T-helper 2 cell (primary cell): ENCODE measurements at places on chromosomes 12 and 14.
A peak's percentile ranks its signal among the peaks of the same experiment; 100 is the strongest.

- no peak for DNase-seq
Observed at GRCh38 chr12:129984106-129984505, 80.3 kb upstream of the TMEM132D start.

GRCh38 chr12:82694970-82695369 lies 8.3 kb downstream of the TMTC2 start:
- DNase-seq: no peak

- peak; percentile 38 for DNase-seq
Observed at GRCh38 chr14:68229423-68230100, 410.0 kb downstream of the RAD51B start.

DNA sequence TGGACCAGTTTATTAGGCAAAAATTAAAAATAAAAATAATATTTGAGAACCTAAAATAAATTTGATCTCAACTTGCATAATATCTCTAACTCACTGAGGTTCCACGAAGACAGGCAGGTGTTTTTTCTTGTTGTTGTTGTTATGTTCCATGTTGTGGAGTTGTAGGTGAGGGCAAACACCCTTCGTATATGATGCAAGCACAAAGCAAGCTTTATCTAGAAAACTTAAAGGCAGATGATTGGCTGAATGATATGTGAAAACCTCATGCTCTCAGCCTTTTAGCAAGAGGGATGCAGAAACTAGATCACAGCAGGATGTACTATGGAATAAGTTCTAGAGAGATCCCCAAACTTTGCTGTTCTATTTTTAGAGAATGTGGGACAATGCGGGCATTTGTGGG lies 502.7 kb downstream of the ETNK1 start:
- no peak for DNase-seq

DNA sequence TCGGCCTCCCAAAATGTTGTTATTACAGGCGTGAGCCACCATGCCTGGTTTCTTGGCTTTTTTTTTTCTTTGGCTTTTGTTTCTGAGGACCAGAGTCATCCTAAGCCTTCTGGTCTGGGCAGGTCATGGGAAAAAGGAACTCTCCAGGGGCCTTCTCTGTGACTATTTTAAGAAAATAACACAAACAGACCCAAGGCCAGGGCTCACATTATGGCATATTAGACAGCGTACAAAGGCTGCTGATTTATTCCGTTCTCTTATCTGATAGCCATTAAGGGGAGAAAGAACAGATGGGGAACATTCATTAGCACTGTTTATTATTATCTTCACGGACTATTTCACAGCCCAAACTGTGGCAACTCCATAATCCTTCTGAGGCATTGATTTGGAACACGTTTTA lies 28.8 kb upstream of the MANSC4 start:
- DNase-seq: no peak

DNA sequence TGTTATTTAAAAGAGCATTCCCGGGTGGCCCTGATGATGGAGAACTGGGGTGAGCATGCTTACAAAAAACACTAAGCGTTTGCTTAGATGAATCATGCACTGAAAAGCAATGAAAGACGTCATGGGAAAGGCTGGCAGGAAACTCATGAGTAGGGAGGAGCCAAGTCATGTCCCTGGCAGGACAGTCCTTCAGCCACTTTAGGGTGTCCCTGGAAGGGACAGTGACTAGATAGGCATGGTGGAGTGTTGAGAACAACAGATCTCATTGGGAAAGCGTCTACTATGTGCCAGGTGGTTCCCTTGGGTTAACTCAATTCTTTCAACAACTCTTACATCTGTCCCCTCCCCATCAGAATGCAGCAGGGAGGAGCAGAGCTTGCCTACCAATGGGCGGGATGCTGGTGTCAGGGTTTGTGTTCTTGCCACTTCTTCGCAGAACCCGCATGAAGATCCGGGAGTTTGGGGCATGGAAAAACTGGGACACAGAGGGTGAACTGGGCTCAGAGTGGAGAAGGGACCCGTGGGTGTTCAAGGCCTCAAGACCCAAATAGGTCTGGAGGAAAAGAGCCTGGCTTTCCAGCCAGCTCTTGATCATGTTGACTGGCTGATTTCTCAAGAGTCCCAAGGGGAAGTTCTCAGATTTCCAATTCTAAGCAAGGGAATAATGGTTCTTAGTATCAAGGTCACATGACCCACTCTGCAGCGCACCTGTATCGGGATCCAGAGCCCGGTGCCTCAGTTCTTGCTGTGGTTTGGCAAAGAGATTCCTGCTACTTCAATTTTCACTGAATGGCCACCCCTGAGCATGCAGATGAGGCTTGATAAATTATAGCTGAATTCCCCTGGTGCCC lies 653.9 kb upstream of the TBX3 start:
- DNase-seq: no peak

DNA sequence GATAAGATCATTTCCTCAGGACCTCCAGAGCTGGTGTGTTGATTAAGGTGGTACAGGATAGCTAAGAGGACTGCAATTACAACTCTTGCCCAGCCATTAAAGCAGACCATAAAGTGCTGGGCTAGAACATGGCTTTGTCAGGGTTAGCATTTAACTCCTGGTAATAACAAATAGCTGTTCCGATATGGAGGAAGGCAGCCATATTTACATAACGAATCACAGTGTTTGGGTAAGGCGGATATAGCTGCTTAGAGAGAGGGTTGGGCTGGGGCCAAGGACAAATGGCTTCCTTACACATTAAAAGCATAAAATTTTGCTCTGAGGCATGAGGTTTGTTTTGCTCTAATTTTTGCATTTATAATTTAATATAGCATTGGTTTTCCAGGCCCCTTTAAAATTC lies 297.7 kb upstream of the DDHD1 start:
- DNase-seq: no peak

DNA sequence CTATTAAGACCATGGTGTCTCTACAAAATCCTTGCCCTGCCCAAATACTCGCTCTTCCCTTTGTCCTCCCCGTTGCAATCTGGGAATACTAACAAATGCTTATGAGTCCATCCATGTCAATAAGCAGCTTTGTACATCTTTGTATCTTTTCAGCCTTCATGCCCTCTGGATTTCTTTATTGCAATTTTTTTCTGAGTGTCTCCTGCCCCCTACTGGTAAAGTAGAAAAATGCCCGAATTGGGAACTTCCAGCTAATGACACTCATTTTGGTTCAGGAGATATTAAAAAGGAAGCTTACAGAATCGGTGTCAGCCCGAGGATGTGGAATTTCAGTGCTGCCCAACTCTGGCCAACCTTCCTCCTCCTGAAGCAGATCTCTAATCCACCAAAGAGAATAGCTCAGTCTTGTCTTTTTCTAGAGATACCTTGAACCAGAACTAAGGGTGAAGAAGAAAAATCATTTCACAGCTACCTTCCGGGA lies 46.0 kb downstream of the SH2B3 start:
- no peak for DNase-seq

- DNase-seq: no peak
Observed at GRCh38 chr12:71935594-71935993, 3.1 kb upstream of the TPH2 start.

DNA sequence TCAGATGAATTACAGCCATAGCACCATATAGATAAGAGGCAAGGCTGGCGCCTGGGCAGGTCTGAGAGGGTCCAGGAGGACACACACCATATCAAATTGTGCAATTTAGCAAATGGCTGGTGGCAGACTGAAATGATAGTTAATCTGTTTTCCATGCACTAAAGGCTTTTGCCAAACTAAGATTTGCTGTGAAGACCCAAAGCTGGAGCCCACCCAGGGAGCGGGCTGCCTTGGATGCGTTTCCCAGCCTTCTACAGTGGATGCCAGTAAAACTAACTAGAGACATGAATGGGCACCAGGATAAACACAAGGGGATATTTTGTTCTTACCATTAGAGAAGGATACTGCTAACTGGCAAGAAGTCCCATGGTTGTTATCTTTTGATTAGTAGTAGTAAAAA lies 475.1 kb downstream of the DPF3 start:
- no peak for DNase-seq

- DNase-seq: no peak
Observed at GRCh38 chr12:23534196-23534595, 415.3 kb downstream of the SOX5 start.

DNA sequence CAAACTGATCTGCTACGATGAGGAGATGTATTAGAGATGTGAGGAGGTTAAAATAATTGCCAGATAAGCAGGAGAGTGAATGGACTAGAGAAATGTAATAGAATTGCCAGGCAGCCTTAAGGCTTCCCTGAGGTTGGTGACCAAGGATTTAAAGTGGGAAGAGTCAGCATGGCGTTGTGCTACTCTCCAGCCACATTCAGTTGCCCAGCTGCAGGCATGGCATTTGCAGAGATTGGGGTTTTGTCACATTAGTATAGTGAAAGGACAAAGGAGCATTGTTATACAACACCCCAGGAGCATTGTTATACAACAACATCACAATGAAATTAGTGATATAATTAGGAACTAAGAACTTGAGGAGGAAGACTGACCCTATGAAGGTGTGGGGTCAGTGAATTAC lies 31.7 kb downstream of the MARK3 start:
- DNase-seq: no peak

- peak; percentile 18 for DNase-seq
Observed at GRCh38 chr14:88233915-88234314, 89.2 kb downstream of the KCNK10 start.

DNA sequence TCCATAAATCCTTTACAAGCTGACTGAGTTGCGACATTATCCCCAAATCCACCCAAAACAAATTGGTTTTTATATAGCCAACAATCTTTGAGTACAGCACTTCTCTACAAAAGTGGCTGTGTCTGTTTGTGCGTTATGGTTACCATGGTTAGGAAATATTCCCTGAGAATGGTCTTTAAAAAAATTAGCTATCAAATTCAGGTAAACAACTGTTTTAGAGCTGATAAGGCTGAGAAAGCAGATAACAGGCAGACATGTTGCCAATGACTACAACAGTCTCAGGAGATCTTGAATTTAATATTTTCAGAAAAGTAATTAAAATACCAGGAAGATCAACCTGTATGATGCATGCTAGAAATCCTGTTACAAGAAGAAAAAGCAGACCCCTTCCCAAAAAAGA lies 248.0 kb downstream of the RASSF9 start:
- DNase-seq: no peak

GRCh38 chr14:36818246-36818645 lies 156.6 kb downstream of the PAX9 start:
- DNase-seq: no peak

- DNase-seq: no peak
Observed at GRCh38 chr12:106025129-106025528, 113.6 kb downstream of the NUAK1 start.

GRCh38 chr14:25406818-25407217 lies 356.9 kb upstream of the STXBP6 start:
- no peak for DNase-seq

- DNase-seq: peak; percentile 23
Observed at GRCh38 chr14:93115821-93116675, at the start of gene ITPK1. ITPK1 (minus strand) TSS chr14:93115925; CDS start chr14:93115163, 762 bp downstream.

- no peak for DNase-seq
Observed at GRCh38 chr14:75673345-75674035, 12.4 kb downstream of the TTLL5 start.

GRCh38 chr12:68866950-68867349 lies 59.0 kb downstream of the MDM2 start:
- DNase-seq: no peak

DNA sequence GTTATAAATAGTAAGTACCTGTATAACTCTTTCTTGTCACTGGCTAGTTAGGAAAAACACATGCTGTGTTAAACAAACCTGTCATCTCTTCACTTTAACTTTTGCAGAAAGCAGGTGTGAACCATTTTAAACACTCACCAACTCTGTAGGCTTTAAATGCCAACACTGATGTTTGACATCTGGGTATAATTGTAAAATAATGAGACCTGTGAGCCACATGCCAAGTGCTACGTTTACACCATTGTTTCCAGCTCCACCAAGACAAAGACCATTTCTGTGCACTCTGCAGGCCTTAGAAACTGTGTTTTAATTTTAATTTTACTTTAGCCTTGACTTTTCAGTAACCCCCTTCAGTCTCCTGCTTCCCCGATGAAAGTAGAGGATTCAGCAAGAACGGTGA lies 11.0 kb downstream of the TPH2 start:
- no peak for DNase-seq

DNA sequence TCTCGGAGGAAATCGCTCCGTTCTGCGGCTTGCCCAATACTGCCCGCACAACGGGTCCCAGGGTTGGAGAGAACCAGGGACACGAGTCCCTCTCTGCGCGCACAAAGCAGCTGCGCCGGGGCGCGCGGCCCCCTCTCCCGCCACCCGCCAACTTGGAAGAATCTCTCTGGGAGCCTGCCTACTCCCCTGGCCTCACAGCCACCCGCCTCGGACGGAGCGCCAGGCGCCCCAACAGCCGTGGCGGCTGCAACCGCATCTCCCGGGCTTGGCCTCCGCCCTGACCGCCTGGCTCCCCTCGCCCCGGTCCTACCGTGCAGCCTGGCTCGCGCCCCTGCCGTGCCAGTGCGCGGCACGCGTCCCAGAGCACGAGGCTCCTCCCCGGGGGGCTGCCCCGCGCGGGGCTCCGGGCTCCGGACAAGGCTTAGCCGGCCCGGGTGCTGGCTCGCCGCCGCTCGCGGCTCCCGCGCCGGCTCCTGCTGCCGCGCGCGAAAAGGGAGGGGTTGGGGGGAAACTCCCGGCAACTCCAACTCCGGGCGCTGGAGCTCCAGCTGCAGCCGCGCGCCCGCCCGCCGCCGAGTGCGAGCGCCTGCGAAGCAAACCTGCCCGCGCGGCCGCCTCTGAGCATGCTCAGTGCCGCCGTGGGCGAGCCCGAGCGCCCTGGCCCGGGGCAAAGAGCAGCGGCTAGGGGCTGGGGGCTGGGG lies at the start of gene STXBP6:
Gene STXBP6, minus strand, starts transcription at position 580 of the 701 bp plus-strand sequence. CDS start 75,329 bp downstream, outside the sequence.
- DNase-seq: no peak

DNA sequence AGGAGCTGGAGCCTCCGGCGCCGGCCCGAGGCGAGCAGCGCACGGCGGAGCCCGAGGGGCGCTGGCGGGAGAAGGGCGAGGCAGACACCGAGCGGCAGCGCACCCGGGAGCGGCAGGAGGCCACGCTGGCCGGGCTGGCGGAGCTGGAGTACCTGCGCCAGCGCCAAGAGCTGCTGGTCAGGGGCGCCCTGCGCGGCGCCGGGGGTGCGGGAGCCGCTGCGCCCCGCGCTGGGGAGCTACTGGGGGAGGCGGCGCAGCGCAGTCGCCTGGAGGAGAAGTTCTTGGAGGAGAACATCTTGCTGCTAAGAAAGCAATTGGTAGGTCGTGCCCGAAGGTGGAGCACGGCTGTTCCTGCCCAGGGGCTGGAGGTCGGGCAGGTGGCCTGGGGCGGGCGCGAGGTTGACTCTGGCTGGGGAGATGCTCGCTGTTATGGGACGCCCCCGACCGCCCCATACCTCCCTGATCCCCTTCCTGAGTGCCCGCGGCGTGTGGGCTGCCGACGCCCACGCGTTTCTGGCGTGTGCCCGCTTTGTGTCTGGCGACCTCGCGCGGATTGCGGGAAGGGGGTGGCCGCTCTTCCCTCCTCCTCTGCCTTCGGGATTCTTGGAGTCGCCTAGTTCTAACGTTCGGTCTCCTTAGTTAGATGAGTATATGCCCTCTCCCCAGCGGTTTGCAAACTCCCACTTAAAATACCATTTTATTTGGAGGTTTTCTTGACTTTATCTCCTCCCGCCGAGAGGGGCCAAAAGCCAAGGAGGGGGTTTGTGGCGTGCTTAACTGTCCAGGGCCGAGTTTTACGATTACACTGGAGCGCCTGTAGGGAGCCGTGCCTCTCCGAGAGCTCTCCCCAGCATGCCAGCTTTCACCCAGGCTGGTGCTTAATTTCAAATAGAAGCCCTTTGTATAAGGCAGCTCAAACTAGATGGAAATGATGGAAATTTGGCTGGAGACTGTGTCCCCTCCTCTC lies 752 bp downstream of the DACT1 start:
- peak; percentile 59 for DNase-seq
